ENCODE measurements at places on chromosomes 4 and X. TPM values are rescaled to one million over a fixed set of nuclear protein-coding genes. Genes with fewer than 3 reads are reported as not detected.

The IQSEC2 gene
- total RNA-seq: 1.7 TPM

GRCh38 chr4:83782591-83782990 lies 246.7 kb downstream of the GPAT3 start:
- no peak for DNase-seq

The NLRP2B gene
- not detected for total RNA-seq

The GABRA4 gene
- not detected for total RNA-seq

DNA sequence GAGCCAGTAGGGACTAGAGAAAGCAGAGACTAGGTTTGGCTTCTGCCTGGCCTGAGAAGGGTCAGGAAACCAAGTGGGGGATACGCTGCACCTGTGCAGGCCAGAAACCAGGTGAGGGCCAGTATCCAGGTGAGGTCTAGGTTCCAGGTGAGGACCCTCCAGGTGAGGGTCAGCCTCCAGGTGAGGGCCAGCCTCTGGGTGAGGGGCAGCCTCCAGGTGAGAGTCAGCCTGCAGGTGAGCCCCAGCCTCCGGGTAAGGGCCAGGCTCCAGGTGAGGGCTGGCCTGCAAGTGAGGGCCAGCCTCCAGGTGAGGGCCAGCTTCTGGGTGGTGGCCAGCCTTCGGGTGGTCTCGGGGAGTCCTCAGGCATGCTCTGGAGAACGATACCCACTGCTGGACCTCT lies 238.8 kb downstream of the USP46 start:
- DNase-seq: no peak

DNA sequence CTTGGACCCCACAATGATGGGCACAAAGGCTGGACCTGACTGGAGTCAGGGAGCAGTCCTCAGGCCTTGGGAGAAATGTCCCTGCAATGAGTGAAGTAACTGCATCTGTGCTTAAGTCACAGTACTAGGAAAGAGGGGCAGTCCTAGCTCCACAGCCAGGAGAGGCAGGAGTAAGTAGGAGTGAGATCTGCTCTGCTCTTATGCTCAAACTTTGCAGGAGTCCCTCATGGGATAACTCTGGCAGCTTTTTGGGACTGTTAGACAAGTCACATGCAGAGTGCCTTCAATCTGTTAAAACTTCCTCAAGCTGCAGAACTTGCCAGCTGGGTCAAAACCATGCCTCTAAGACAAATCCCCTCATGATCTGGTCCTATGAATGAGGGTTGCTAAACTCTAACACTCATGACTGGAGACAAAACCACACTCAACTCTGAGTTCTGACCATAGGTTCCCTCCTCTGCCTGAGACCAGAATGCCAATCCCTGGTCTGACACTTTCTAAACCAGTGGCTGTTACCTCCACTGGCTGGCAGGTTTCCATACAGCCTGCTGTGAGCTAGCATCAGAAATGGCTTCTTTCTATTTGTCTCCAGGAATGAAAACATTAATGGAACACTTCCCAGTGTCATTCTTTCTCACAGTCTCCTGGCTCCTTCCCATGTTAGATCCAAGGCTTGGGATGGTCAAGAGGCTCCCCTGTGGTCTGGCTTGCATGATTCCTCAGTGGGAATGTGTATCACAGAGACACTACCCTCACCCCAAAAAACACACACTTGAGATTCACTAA lies 819.3 kb downstream of the PCDH7 start:
- DNase-seq: no peak

The CHRNA9 gene
- total RNA-seq: not detected

GRCh38 chrX:79623098-79623762 lies 256.1 kb upstream of the ITM2A start:
- DNase-seq: no peak

DNA sequence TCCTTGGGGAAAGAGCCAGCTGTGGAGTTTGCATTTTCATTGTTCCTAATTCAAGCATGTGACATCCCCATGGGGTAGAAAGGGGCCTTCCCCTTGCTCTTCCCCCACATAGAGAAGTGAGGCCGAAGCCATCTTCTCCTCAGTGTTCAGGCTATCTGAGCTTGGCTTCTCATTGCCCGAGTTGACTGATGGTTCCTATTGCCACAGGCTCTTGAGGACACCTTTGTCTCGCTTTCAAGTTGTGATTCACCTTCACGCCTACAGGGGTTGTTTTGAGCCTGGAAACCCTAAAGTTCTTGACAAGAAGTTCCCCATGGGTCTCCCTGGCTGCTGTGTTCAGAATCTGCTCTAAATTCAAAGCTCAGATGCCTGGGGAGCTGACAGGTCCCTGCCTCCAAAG lies 25.0 kb downstream of the CCNQ start:
- DNase-seq: no peak

- no peak for DNase-seq
Measured at GRCh38 chrX:134625315-134625718, 33.0 kb downstream of the PLAC1 start.

DNA sequence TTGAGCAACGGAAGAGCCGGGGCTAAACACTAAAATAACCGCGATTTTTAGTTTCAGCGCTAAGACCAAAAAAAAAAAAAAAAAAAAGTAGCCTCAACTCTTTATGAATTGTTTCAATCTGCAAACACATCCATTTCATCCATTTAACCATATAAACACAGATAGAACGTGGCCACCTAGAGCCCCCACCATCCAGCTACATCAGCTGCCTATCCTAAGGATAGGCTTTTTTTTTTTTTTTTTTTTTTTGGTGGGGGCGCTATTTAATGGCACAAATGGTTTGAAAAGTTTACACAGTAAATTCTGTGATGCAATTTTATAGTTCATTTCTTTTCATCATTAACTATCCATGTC lies 492 bp upstream of the HDAC8 start:
- DNase-seq: no peak

GRCh38 chr4:187485676-187486075 lies 509.9 kb upstream of the ZFP42 start:
- no peak for DNase-seq

The COL4A5 gene
- total RNA-seq: 96.9 TPM

DNA sequence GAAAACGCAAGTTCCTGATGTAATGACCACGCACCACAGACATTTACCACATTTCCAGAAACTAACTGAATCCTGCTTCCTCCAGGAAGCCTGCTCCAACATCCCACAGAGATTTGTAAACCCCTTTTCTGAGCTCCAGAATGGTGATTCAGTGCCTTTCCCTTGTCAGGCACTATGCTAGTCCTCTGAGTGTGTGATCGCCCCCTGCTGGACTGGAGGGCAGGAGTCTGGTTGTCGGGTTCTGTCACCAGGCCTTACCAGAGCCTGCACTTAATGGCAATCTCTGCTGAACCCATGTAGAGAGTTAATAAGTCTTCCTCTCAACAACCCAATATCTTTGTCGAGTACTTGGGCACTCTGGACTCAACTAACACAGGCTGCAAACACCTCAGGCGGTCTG lies 14.5 kb upstream of the KDM5C start:
- DNase-seq: no peak

- DNase-seq: no peak
Measured at GRCh38 chr4:168656055-168656660, 159.3 kb downstream of the PALLD start.

The HPGDS gene
- total RNA-seq: not detected

The GATA1 gene
- not detected for total RNA-seq

GRCh38 chr4:147220833-147221232 lies 260.1 kb upstream of the EDNRA start:
- no peak for DNase-seq

The ADH6 gene
- not detected for total RNA-seq

The TIMM8A gene
- total RNA-seq: 32.2 TPM

The GSX2 gene
- total RNA-seq: not detected

DNA sequence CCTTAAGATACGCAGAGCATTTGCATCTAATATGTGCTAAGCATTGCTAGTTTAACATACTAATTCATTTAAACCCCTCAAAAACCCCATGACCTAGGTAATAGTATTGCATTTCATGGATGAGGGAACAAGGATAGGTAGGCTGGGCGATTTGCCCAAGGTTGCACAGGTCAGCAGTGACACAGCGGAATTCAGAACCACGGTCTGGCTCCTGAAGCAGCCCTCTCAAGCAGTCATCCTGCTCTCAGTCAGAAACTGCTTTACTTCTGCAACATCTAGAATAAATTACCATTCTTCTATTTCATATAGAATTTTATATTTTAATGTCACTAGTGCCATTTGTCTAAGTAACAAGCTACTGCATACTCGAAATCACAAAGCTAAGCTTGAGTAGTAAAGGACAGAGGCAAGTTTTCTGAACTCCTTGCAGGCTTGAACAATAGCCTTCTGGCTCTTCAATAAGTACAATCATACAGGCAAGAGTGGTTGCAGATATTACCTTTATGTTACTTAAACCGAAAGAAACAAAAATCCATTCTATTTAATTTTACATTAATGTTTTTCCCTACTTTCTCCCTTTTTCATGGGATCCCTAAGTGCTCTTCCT lies 555 bp upstream of the SPP1 start:
- no peak for DNase-seq

- no peak for DNase-seq
Measured at GRCh38 chr4:88187766-88188165, 29.3 kb upstream of the ABCG2 start.

- DNase-seq: no peak
Measured at GRCh38 chrX:153338836-153339235, 4.9 kb downstream of the ZNF275 start.

The ATP8A1 gene
- total RNA-seq: 11.9 TPM

DNA sequence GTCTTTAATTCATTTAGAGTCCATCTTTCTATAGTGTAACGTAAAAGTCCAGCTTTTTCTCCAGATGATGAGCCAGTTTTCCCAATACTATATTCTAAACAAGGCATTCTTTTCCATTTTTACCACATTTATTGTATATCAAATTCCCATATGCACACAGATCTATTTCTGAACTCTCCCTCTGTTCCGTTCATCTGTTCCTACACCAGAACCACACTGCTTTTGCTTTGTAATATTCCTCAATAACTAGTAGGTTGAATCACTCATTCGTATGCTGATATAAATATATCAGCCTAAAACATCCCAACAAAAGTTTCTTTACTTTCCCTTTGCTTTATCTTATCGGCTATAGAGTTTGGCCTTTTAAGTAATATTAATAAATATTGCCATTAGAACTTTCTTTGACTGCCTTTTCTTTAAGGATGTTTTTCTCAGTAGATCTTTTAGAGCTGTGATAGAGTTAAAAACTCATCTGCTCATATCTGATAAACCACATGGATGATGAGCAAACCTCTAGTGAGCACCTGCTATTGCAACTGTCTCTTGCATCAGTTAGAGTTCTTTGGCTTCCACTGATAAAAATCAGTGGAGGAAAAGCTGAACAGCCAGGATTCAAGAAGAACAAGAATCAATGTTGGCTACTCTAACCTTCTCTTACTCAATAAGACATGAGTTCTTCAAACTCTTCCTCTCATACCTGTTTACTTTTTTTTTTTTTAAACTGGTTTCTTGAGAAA lies 13.1 kb upstream of the RPL34 start:
- DNase-seq: no peak

GRCh38 chr4:155079871-155080270 lies 128.6 kb upstream of the NPY2R start:
- no peak for DNase-seq

- DNase-seq: peak; percentile 16
Measured at GRCh38 chr4:172809319-172809718, 359.3 kb upstream of the GALNT7 start.

DNA sequence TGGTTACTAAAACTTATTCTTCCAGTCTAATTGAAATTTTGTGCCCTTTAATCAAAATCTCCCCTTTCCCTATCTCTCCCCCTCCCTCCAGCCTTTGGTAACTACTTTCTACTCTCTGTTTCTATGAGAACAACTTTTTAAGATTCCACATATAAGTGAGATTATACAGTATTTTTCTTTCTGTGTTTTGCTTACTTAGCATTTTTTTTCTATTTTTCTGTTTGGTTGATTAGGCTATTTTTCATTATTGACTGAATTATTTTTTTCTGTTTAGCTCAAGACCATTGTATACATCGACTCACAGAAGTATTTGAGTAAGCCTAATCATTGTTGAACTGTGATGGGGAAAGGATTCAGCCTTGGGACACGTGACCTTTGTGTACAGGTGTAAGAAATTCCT lies 116.4 kb downstream of the PHEX start:
- DNase-seq: no peak

The HSFX2 gene
- not detected for total RNA-seq

DNA sequence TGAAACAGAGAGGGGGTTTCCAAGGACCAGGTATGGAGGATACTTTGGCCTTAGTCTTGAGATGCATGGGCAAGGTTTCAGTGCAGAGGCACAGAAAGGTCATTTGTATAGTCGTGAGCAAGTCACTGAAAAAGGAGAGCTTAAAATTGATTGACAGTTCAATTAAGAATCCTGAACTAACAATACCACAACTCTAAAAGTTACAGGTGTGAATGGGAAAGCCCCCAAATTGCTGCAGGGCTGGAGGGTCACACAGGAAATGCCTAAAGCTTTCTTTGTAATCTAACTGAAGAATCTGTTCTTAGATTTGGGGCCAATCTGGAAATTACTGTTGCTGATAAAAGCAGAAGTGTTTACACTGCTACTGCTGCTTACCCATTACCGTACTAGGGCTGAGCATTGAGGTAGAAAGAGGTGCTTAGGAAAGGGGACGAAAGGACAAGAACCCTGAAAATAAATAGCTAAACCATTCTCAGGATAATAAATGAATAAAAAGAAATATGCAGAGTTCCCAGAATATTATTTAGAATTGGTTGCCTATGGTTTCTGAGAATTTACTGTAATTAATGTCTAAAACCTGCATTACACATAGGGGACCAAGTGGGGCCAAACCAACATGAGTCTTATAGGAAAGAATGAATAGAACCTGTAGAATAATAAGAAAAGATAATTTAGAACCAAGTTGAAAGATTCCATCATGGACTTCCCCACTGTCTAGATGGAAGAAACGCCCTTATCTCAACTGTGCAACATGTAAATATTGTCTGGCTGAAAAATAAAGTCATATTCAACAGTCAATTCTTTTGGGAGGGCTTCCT lies 91.9 kb upstream of the PPP1R2C start:
- DNase-seq: no peak

- no peak for DNase-seq
Measured at GRCh38 chr4:159052315-159052714, 50.6 kb upstream of the RAPGEF2 start.

- no peak for DNase-seq
Measured at GRCh38 chr4:112882286-112882685, 167.2 kb upstream of the ANK2 start.
